ENCODE measurements at places on chromosomes 1 and 21. TPM values are rescaled to one million over a fixed set of nuclear protein-coding genes. Genes with fewer than 3 reads are reported as not detected.
A peak's percentile ranks its signal among the peaks of the same experiment; 100 is the strongest.

PAX7 gene
- not detected for total RNA-seq

LEMD1 gene
- total RNA-seq, result not detected

DNA sequence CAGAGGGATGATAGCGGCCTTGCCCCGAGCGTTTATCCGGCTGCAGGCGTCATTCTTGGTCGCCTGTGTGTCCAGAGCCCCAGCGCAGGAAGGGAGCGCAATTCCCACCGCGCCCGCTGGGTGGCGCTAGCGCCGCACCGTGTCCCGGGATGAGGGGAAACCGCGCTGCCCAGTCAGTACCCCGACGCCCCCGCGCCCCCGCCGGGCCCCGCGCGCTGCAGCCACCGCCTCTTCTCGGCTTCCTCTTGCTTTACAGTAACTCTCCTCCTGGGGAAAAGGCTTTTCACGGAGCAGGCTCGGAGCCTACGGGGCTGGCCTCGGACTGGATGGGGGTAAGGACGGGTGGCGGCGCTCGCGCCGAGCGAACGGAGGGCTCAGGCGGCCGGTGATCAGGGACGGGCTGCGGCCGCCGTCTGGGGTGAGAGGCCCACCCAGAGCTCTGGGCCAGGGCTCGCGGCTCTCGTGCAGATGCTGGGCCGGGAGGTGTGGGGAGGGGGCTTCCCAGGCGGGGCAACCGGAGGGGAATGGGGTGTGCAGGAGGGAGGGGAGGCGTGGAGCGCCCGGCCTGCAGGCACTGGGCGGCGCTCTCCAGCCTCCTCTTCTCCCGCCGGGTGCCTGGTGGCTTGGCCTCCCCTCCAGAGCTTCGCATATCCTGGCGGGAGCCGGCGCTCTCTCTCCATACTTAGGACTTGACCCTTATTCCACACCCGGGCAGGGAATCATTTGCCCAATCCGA lies 29.8 kb downstream of the TEX35 start:
- peak; percentile 75 for DNase-seq

DNA sequence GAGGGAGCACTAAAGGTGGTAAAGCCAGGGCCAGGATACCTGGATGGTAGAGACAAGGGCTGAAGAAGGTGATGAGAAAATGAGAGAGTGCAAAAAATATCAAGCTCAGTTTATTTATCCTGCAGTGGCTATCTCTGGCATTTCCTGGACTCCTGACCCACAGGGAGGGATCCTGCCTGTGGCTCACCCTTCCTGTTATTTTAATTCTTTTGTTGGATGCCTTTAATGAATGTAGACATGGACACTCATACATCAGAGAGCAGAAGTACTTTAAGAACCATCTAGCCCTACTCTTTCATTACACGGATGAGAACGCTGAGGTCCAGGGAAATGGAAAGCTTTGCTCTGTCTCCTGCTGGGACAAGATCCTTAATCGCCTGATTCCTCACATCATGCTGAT lies 20.6 kb downstream of the JUN start:
- peak; percentile 84 for DNase-seq

C8B gene
- total RNA-seq, result not detected

TAF1A gene
- 17.4 TPM for total RNA-seq

CLCA1 gene
- not detected for total RNA-seq

- DNase-seq, result no peak
These were observed 51.3 kb upstream of the GJA5 start for GRCh38 chr1:147811751-147812150.

ERRFI1 gene
- total RNA-seq, result 87.4 TPM

- no peak for DNase-seq
These were observed 75.0 kb downstream of the RGL1 start for GRCh38 chr1:183879966-183880365.

DNA sequence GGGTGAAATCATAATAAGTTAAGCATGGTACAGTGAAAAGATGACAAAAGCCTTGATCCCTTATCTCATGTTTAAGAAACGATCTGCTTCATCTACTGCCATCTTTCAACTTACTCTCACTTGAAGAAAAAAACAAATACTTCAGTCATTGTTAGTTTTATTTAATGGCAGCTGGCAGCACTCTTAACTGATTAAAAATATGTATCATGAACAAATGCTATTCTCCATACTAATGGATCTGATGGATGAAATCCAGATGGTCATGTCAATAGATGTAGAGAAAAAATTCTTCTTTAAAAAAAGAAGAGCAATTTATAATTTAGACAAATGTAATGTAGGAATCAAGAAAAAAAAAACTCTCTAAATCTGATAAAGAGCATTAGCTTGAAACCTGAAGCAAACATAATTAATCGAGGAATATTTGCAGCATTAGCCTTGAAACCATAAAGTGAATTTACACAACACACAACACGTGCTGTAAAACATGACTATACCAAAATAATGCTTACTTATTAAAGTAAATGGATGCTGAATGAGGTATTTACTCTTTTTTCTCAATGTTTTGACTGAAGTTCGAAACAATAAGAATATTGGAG lies 579.0 kb upstream of the ADAMTS5 start:
- DNase-seq, result no peak

DNA sequence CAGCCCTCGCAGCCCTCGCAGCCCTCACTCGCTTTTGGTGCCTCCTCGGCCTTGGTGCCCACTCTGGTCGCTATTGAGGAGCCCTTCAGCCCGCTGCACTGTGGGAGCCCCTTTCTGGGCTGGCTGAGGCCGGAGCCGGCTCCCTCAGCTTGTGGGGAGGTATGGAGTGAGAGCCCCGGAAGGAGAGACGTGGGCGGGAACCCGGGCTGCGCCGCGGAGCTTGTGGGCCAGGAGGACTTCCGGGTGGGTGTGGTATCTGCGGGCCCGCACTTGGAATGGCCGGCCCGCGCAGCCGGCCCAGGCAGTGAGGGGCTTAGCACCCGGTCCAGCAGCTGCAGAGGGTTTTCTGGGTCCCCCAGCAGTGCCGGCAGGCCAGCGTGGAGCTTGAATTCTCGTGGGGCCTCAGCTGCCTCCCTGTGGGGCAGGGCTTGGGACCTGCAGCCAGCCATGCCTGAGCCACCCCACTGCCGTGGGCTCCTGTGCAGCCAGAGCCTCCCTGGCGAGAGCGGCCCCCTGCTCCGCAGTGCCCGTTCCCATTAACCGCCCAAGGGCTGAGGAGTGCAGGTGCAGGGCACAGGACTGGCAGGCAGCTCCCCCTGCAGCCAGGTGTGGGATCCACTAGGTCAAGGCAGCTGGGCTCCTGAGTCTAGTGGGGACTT lies 9.9 kb upstream of the CFHR2 start:
- peak; percentile 72 for DNase-seq

FAM229A gene
- total RNA-seq, result 0.84 TPM

DNA sequence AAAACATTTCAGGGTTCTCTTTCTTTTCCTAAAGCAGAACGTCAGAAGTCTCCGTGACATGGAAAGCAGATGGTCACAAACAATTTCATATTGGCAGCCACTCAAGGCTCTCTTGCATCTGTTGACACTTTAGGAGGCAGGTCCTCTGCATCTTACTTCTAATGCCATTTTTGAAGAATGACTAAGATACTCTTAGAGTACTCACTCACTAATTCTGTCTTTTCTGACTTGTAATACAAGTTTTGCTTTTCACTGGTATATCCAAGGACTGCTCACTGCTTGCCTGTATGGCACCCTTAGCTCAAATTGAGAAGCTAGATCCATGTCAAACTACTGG lies 68.3 kb downstream of the PRRX1 start:
- peak; percentile 72 for DNase-seq

DNA sequence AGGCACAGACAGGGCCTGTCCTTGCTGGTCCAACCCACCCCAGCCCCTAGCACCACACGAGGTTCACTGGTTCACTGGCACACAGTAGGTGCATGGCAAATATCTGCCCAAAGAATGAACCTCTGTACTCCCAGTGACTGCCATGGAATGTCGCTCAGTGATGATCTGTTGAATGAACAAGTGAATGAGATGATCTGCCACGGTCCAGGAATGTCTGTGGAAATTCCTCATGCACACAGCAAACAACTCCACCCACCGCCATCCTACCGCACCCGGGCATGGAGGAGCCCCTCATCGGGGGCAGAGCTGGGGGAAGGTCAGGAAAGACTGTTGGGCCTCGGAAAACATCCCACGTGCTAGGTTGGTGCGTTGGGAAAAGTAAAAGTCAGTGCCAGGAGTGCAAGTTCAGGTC lies 1.7 kb downstream of the HSPG2 start:
- DNase-seq, result no peak

DNA sequence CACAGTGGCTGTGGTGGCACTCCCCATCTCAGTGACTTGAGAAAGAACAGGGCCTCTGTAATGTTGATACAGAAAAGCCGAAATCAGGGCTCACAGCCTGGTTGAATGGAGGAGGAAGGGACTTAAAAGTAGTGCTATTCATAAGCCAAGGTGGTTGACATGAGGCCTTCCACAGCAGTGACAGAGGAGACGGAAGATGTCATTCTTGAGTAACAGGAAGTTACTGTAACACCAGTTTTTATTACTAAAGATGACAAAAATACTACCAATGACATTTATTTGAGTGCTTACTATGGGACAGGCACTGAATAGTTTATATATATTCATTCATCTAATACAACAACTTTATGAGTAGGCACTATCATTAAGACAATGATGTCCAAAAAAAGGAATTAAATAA lies 52.8 kb upstream of the GNG12 start:
- no peak for DNase-seq

ARTN gene
- total RNA-seq, result 10.7 TPM

DNA sequence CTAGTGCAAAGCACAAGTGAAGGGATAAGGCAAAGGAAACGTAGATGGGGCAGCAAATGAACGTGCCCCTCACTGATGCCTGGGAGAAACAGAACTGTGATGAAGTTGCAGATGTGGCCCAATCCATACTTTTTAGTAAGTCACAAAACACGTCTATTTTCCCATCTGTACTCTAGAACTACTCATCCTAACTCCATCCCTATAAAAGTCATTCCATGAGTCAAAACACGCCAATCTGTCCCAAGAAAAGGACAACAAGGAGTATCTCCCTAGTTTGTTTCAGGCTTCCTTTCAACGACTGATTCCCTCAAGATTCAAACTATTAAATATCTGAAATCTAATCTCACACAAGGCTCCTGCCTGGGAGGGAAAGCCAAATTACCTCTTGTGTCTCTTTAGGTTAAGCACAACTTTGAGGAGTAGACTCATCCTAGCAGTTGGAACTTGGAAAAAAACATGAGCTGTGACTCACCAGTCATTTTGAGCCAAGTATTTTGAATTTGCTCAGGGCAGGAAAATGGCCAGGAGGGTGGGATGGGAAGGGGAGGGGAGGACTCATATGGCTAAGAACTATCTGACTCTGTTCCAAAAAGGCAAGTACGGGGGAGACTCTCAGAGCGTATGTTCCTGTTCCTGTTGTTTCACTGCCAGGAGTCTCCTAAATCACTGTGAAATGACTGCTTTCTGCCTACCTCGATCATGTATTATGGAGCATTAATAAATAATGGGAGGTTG lies 214.5 kb upstream of the CAMK1G start:
- peak; percentile 92 for DNase-seq

DNA sequence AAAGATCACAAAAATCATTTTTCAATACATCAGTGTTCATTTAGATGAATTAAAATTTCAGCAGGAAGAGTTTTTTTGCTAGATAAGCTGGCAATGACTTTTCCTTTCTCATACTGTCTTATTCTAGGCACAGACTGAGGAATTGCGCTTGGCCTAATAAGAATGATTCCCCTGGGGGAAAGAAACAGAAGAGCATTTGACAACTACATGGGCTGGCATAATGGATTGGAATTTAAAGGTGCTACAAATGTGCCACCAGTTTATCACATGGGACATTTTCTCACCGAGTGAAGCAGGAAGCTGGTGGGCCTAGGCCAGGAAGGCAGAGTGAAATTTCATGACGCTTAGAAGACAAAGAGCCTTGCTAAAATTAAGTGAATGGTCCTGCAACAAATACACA lies 39.3 kb downstream of the CDKN2C start:
- DNase-seq, result no peak

TTLL7 gene
- total RNA-seq, result 12.0 TPM

GRCh38 chr1:40986328-40986783 lies 6.9 kb downstream of the CTPS1 start:
- DNase-seq, result no peak

AKT3 gene
- 20.6 TPM for total RNA-seq

GRCh38 chr1:89444791-89445190 lies 79.8 kb upstream of the LRRC8B start:
- DNase-seq, result no peak

FYB2 gene
- total RNA-seq, result not detected

GRCh38 chr21:42769820-42770716 lies 109.3 kb downstream of the WDR4 start:
- no peak for DNase-seq

- no peak for DNase-seq
These were observed 172.0 kb upstream of the KIAA0040 start for GRCh38 chr1:175364424-175365076.

- DNase-seq, result peak; percentile 39
These were observed 10.7 kb upstream of the ELF3 start for GRCh38 chr1:201999625-202000238.

ATAD3C gene
- total RNA-seq, result not detected

CCDC190 gene
- 0.12 TPM for total RNA-seq

DNA sequence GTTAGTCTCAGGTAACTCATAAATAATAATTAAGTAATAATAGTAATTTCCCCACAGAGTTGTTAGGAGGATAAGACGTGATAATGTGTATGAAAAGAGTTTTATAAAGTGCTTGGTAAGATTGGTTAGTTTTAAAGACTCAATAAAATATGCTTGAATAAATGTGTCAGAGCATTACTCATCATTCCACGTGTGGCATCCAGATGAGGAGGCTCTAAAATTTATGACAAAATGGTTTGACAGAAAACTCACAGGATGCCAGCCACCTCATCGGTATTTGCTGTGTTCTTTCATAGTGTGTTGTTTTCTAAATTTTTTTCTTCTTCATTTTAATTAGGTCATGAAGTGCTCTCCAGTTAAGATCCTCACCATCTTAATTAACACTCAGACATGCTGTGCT lies 19.1 kb upstream of the SPAG17 start:
- DNase-seq, result no peak

DNA sequence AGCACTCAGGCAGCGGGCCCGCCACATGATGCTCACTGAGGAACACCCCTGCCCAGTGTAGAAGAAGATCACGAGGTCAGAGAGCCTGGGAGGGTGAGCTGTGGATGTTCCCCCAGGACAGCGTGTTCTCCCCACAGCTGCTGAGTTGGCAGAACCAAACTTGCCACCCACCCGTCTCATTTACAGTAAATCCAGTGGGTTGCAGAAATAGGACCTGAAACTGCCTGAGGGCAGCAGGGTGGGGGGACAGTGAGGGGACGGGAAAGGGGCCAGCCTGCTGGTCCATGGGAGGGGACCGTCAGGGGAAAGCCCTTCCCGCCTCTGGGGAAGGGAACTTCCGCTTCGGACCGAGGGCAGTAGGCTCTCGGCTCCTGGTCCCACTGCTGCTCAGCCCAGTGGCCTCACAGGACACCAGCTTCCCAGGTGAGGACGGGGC lies at the start of gene C1QB:
TSS of gene C1QB (plus strand) at position 356 of the 436 bp plus-strand sequence. CDS start 6,227 bp downstream, outside the sequence.
- DNase-seq, result no peak

All from RPMI7951 (cell line).